ENCODE measurements at places on chromosomes 5 and 9.

DNA sequence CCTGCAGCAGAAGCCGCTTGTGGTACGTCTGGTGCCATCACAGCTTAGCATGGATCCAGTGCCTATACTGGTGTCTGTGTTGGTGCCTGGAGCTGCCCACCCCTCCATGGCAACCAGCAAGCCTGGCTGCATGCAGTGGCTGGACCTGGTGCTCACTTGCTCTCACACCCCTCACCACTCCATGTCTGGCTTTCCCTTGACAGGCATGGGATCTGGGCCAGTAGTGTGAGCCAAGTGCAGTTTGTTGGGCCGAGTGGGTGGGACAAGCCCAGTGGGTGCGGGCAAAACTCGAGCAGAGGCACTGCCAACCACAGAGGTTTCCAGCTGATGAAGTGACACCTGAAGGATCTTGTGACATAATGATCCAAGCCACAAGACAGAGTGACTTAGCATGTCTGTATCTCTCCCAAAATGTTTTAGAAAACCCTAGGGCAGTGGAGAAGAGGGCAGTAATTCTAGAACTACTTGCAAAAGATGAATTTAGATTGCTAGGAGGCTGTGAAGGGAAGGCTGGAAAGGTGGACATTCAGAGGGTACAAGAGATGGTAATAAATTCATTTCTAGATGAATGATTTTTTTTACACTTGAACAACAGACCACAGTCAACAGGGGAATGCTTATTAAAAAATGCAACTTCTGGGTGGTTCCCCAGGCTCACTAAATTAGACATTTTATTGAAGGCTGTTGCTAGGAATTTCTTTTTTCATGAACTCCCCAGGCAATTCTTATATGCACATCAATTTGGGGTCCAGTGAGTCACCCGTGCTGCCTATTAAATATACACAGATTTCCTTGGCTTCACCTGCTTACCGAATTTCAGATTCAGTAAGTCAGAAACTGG is 660.3 kb downstream of the TLR4 start:
- DNase-seq, result no peak

GRCh38 chr5:93995126-93995621 is 253.8 kb upstream of the POU5F2 start:
- peak; percentile 61 for DNase-seq

DNA sequence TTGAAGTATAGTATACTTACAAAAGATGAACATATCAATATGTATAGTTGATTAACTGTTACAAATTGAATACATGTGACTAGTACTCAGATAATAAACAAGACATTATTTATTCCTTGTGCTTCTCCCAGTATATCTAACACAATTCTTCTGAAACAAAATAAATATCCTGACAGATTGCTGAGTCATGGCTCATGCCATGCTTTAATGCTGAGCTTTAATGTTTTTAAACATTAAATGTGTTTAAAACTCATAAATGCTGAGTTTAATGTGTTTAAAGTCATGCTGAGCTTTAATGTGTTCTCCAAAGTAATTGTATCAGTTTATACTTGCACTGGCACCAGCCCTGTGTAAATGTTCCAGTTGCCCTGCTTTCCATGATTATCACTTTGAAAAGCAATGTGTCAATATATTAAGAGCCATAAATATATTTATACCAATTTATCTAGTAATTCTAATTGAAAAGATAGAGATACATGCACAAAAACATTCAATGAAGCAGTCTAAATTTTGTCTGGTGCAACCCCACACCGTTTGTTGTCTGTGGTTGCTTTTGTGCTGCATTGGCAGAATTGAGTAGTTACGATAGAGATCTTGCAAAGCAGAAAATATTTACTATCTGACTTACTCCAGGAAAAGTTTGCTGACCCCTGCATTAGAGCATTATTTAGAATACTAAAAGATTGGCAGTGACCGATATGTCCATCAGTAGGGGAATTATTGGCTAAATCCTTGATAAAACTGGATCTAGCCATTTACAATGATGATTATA is 15.7 kb downstream of the KIAA1958 start:
- no peak for DNase-seq

DNA sequence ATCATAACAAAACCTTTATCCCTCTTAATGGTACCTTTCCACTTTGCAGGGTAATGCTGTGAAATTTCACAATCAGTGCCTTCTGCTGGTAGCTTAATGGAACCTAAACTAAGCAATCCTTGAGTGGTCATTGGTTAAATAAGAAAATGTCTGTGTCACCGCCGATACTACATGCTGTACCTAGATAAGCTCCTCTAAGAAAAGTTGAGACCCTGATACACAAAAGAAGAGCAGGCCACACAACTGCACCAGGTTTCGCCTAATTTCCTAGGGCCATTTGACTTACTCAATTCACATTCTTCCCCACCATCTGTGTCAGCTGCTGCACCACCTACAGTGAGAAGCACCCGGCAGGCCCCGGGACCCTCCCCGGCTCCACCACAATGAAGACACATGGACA is 9.0 kb upstream of the EDF1 start:
- DNase-seq, result no peak

DNA sequence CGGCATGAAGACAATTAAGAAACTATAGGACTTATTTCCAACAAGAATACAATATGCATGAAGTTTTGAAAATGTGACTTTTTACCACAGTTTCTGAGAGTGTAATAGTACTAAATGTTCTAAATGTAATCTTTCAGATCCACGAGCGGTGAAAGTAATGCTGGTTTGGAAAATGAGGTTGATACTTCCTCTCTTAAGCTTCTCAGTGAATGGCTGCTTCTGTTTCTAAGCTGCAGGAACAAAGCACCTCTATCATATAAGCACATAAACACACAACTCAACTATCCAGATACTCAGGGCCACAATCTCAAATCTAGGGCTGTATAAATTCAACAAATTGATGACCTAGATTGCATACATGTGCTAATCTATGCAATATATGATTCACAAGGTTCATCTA is 78.3 kb downstream of the LIFR start:
- DNase-seq, result no peak

- DNase-seq, result no peak
Measured at GRCh38 chr5:139470821-139471300, at the start of gene SMIM33. Gene SMIM33 (plus strand): TSS chr5:139471004. CDS start chr5:139471122, 118 bp downstream.

DNA sequence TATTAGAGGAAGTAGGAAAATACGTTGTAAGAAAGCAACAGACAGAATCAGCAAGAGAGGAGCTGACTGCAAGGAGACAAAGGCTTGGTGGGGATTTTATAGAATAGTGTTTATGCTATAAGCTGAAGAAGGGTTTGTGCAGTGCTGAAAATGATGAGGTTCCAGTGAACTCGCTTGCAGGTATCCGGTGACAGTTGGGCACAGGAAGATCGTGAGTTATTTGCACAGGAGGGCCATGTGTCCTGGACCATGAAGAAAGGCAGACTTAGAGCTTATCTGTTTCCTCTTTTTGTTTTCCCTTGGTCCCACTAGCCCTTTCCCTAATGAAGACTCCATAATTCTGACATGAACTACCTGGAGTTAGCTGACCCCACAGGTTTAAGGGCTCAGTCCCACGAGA is 61.4 kb downstream of the NXNL2 start:
- no peak for DNase-seq
